Upper lobe of right lung (tissue), 1 donor: ENCODE measurements at places on chromosomes 13 and 19.

- DNase-seq, result no peak
- no peak overlapping the region for H3K4me3 ChIP-seq
- H3K4me1 ChIP-seq, result no peaks in the 10 kb centered on the region
- H3K27ac ChIP-seq, result no peak overlapping the region
These were observed 34.4 kb downstream of the IGFL2 start for GRCh38 chr19:46182476-46182875.

GRCh38 chr13:23796551-23796950, 92.6 kb downstream of the MIPEP start:
- no peaks in the 10 kb centered on the region for H3K27me3 ChIP-seq
- no peak overlapping the region for H3K4me3 ChIP-seq

DNA sequence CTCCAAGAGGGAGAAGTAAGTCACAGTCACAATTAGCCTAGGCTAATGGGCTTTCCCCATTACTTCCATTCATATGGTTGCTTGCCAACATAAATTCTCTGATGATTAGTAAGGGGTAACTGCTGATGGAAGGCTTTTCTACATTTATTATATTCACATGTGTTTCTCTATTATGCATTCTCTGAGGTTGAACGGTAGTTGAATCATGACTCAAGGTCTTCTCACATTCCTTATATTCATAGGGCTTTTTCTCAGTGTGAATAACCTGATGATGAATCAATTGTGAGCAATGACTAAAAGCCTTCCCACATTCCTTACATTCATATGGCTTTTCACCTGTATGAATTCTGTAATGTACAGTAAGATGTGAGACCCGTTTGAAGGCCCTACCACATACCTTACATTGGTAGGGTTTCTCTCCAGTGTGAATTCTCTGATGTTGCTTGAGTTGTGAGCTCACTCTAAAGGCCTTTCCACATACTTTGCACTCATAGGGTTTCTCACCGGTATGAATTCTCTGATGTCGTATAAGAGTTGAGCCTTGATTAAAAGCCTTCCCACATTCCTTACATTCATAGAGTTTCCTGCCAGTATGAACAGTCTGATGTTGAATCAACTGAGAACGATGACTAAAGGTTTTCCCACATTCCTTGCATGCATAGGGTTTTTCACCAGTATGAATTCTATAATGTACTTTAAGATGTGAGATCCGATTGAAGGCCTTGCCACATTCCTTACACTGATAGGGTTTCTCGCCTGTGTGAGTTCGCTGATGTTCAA, 9.3 kb downstream of the ZNF582 start:
- H3K27ac ChIP-seq, result no peak overlapping the region
- no peaks in the 10 kb centered on the region for H3K4me1 ChIP-seq
- no peak for DNase-seq
- no peaks in the 10 kb centered on the region for H3K27me3 ChIP-seq
- H3K4me3 ChIP-seq, result no peak overlapping the region

DNA sequence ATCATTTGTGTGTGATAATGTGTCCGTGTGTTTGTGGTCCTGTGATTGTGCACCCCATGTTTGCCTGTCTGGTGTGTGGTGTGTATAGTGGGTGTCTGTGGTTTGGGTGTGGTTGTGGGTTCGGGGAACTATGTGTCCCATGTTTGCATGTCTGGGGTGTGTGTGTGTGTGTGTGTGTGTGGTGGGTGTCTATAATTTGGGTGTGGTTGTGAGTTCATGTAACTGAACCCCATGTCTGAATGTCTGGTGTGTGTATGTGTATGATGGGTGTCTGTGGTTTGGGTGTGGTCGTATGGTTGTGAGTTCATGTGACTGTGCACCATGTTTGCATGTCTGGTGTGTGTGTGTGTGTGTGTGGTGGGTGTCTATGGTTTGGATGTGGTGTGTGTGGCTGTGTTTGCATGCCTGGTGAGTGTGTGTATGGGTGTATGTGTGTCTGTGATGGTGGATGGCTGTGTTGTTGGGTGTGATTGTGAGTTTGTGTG, 11.1 kb upstream of the NFIX start:
- H3K27me3 ChIP-seq, result peaks cover 7% of the 10 kb centered on the region
- H3K27ac ChIP-seq, result no peak overlapping the region
- peaks cover 7% of the 10 kb centered on the region for H3K4me1 ChIP-seq
- DNase-seq, result no peak
- H3K36me3 ChIP-seq, result no peaks in the 10 kb centered on the region
- no peak overlapping the region for H3K4me3 ChIP-seq

- no peaks in the 10 kb centered on the region for H3K36me3 ChIP-seq
- H3K4me1 ChIP-seq, result peaks cover 5% of the 10 kb centered on the region
- no peak overlapping the region for H3K4me3 ChIP-seq
- no peak for DNase-seq
- no peaks in the 10 kb centered on the region for H3K27me3 ChIP-seq
These were observed 5.7 kb upstream of the TNFSF13B start for GRCh38 chr13:108263621-108264355.

DNA sequence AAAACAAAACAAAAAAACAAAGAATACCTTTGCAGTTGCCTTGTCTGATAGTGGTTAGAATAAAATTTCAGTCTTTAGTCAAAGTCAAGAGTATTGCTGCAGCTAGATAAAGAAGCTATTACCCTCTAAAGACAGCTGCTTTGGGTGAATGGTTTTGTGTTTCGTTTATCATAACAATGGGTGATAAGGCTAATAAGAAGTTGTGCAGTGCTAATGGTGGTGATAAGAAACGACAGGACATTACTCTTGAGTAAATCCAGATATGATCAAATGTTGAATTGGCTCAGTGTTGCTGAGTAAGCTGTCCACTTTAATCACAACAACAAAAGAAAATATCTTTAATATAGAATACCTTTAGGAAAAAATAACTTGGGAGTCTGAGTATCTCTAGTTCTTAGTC, 1825.3 kb downstream of the SLITRK5 start:
- no peak for DNase-seq
- H3K36me3 ChIP-seq, result no peaks in the 10 kb centered on the region
- no peaks in the 10 kb centered on the region for H3K27me3 ChIP-seq
- no peaks in the 10 kb centered on the region for H3K4me1 ChIP-seq
- no peak overlapping the region for H3K27ac ChIP-seq

DNA sequence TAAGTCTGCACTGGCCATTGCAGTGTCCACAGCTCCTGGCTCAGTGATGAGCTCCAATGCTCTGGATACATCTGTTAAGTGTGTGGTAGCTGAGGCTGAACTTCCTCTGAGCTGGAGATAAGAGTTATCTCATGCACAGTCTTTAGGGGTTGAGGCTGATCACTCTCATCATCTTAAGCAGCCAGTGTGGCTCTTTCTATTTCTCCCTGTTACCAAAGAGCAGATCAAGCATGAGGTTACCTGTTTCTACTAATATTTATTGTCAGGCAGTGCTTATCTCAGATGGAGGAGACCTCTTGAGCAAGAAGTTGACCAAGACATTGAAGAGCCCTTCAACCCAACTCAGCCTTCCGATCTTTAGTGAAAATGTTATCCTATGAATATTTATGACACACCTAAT, 6.6 kb upstream of the OR10H2 start:
- DNase-seq, result no peak
- H3K36me3 ChIP-seq, result no peaks in the 10 kb centered on the region
- H3K4me3 ChIP-seq, result no peak overlapping the region
- H3K27me3 ChIP-seq, result peaks cover 56% of the 10 kb centered on the region

DNA sequence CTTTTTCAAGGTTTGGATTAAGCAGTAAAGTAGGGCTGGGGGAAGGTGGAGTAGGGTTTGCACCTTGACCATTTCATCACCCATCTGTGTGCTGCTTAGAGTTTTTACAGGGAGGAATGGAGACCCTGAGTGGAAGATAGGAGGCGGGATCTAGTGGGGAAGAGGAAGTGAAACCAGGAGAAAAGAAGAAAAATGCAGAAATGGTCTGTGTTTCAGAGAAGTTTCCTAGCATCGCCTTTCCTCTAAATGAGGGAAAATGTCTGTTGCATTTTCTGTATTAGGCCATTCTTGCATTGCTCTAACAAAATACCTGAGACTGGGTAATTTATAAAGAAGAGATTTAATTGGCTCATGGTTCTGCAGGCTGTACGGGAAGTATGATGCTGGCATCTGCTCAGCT, 64.1 kb downstream of the TPT1 start:
- no peaks in the 10 kb centered on the region for H3K36me3 ChIP-seq
- no peak overlapping the region for H3K27ac ChIP-seq
- no peaks in the 10 kb centered on the region for H3K4me1 ChIP-seq
- DNase-seq, result no peak

DNA sequence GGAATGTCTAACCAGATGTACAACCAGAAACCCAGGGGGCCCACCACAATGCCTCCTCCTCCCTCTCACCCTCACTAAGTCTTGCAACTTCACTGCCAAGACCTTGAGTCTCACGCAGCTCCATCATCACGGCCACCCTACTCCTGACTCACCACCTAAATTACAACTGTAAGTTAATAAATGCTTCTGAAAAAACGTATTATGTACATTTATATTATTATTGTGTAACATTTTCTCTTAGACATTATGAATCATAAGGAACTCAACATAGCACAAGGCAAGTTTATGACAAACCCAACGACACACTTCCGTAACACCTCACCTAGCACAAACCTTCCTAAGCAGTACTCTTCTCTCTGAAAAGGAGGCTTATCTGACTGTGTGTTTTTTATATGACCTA, 20.7 kb downstream of the MIPEP start:
- no peak overlapping the region for H3K4me3 ChIP-seq
- DNase-seq, result no peak

- DNase-seq, result no peak
- no peak overlapping the region for H3K4me3 ChIP-seq
- H3K36me3 ChIP-seq, result no peaks in the 10 kb centered on the region
- no peak overlapping the region for H3K27ac ChIP-seq
- H3K27me3 ChIP-seq, result no peaks in the 10 kb centered on the region
- H3K4me1 ChIP-seq, result no peaks in the 10 kb centered on the region
These were observed 371.1 kb upstream of the SPRY2 start for GRCh38 chr13:80712026-80712425.

GRCh38 chr19:41449079-41449864, 6.3 kb downstream of the ERICH4 start:
- H3K4me3 ChIP-seq, result peak overlapping the region; percentile 6
- H3K36me3 ChIP-seq, result no peaks in the 10 kb centered on the region
- no peaks in the 10 kb centered on the region for H3K27me3 ChIP-seq
- peak; percentile 86 for DNase-seq

DNA sequence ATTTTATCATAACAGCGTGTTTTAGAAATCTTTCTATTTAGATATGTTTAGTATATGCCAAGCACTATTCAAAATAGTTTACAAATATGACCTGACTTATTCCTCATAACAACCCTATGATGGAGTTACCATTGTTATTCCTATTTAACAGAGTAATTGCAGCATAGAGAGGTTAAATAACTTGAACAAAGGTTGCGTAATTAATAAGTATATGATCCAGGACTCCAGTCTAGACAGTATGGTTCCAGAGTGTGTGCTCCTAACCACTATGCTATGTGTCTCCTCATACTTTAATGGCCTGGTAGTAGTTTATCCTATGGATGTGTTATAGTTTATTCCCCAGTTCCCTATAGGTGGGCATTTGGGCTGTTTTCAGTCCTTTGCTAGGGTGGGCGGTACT, 145.3 kb downstream of the PAN3 start:
- peaks cover 73% of the 10 kb centered on the region for H3K36me3 ChIP-seq
- no peak overlapping the region for H3K4me3 ChIP-seq
- H3K27me3 ChIP-seq, result no peaks in the 10 kb centered on the region

DNA sequence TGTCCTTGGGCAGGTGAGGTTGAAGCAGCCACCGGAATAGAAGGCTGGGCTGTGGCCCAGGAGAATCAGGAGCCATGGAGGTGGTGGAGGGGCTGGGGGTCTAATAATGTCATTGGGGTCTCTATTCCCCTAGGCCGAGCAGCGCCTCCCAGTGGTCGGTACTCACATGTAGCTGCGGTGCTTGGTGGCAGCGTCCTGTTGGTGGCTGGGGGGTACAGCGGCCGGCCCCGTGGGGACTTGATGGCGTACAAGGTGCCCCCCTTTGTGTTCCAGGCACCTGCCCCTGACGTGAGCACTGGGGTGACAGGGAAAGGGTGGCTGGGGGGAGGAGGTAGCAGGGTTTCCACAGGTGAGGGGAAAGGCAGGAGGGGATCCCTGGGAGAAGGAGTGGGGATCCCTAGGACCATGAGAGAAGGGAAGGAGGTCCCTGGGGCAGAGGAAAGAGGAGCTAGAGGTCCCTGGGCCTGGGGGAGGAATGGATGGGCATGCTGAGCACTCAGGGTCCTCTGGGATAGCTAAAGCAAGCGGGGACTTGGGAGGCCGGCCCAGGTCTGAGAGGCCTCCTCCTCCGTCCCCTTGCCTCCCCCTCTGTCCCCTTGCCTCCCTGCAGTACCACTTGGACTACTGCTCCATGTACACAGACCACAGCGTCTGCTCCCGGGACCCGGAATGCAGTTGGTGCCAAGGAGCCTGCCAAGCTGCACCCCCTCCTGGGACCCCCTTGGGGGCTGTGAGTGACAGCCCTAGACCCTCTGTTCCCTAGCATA, 18.1 kb downstream of the MEGF8 start:
- no peak overlapping the region for H3K27ac ChIP-seq
- no peak overlapping the region for H3K4me3 ChIP-seq
- no peaks in the 10 kb centered on the region for H3K4me1 ChIP-seq
- H3K27me3 ChIP-seq, result no peaks in the 10 kb centered on the region
- no peak for DNase-seq

DNA sequence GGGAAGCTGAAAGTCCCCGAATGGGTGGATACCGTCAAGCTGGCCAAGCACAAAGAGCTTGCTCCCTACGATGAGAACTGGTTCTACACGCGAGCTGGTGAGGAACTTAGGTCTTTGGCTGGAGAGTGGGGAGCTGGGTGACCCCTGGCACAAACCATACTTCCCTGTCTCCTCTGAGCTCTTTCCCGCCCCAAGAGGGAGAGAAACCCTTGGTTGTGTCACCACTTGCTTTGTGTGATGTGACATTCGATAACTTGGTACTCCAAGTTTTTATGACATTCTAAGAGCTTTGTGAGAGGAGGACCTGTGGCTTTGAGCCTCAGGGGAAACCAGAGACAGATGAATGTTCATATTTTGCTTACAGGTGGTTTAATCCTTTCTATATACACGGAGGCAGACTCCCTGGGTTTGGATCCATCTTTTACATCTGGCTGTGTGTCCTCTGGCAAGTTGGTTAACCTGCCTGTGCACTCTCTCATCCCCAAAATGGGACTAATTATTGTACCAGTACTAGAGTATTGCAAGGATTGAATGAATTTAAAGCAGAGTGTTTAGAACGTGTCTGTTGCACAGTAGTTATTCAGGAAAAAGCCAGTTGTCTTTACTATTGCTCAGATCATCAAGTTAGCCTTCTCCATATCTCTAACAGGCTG, 1.2 kb downstream of the RPS19 start:
- H3K4me1 ChIP-seq, result peaks cover 41% of the 10 kb centered on the region
- peaks cover 52% of the 10 kb centered on the region for H3K36me3 ChIP-seq
- H3K4me3 ChIP-seq, result peak overlapping the region; percentile 92
- no peak for DNase-seq
- H3K27me3 ChIP-seq, result no peaks in the 10 kb centered on the region

GRCh38 chr13:111861319-111861718, 205.6 kb upstream of the SOX1 start:
- H3K27ac ChIP-seq, result no peak overlapping the region
- H3K27me3 ChIP-seq, result no peaks in the 10 kb centered on the region
- no peak for DNase-seq
- H3K4me3 ChIP-seq, result no peak overlapping the region
